ENCODE measurements at places on chromosomes 6 and 20.

DNA sequence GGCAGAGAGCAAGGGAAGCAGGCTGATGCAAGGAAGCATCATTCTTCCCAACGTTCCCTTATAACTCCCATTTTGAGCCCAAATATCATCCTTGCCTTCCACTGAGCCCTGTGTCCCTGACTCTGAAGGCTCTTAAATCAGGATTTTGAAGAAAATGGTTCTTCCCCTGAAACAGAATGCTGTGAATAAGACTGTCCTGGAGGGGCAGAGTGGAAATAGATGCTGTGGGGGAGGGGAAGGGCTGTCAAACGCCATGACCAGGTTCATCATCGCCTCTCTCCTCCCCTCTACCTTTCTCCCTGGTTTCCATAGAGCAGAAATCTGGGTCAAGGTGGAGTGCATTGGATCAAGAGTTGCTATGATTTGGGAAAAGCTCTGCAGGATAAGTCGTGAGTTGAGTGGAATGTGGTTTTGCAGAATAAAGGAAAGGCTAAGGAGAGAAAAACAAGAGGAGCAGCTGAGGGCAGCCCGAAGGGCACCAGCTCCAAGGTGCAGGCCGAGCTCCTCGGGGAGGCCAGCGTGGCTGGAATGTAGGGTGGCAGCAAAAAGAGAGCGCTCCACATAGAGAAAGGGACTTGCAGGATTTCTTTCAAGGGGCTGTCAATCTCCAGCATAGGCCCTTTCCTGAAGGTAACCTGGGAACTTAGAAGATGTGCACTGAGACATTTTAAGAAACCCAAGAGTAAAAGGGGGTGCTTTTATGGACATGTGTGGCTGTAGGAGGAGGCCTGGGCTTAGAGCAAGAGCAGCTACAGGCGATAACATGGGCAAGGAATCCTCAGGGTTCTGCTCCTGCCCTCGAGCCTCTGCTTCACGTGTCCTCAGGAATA is 120.8 kb upstream of the CDYL start:
- DNase-seq: no peak

DNA sequence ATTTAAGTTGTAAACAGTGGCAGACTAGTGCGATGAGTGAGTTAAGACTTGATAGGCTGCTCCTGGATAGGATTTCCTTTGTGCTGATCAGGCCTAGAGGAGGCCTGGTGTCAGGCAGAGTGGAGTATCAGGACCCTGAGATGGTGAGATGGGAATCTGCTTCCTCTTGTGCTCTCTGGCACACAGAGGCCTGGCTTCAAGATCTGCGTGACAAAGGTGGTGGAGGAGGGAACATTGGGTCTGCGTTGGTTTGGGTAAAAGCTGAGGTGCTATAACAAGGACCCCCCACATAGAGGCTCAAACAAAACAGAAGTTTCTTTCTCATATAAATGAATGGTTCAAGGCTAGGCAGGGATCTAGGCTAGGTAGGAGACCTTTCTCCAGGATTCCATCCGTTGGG is 20.3 kb downstream of the SCAND1 start:
- DNase-seq: no peak

GRCh38 chr6:71410164-71410566 is 121.6 kb downstream of the OGFRL1 start:
- no peak for DNase-seq

DNA sequence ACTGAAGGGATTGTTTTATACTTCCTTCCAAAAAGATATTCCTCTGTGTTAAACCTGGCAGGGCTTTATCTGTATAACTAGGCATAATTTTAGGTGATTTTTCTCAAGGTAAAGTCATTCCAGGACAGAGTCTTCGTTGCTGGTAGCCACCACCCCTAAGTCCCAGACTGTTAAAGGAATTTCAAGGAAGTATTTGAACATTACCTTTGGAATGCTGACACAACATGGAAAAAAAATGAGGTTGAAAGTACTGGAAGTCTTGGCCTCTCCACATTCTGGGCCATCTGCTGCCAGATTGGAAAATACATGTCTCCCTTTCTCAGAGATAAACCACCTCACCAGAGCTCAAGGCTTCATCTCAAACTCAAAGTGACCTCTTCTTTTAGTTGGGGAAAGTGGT is 27.0 kb upstream of the ETV7 start:
- DNase-seq: no peak

DNA sequence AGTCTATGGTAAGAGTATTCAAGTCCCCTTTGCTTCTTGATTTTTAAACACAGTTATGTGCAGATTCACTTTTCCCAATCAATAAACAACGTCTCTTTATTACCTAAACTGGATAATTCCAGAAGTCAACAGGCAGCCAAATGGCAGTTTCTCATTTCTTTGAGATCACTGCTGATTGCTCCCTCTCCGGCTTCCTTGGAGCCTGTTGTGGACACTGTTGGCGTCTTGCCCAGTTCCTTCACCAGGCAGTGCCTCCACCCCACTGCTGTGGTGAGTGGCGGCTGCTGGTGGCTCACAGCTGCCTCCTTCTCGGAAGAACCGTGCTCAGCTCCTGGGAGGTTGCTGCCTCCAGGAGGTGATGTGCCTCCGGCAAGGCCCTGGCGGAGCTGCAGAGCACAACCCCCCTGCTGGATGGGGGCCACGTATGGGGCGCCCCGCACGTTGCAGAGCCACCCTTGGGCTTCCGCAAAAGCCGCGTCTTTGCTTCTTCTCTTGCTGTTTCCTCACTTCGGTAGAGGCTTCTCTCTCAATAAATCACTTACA is 105.1 kb upstream of the CNKSR3 start:
- DNase-seq: no peak

DNA sequence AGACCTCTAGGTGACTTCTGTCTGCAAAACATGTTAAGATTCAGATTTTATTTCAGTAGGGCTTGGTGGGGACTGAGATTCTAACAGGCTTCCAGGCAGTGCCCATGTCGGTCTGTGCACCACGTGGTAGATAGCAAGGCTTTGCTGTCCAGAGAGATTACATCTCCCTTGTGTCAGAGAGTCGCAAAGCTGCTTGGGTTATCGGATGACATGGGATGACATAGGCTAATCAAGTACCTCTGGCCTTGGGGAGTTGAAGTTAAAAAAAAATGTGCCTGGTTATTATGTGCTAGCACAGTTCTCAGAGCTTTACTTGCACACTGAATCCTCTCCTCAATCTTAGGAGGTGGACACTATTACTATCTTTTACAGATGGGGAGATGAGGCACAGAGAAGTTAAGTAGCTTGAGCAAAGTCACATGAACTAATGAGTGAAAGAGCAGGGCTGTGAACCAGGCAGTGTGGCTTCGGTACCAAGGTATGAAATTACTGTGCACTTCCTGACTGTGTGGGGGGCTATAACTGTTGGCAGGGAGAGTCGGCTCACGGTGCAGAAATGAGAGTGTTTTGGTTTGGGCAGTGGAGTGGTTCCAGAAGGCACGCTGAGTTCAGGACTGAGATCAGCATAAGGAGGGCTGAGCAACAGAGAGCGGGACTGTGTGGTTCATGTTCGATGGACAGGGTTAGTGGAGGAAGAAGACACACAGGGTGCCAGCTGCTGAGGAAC is 41.1 kb downstream of the FARS2 start:
- DNase-seq: no peak

- no peak for DNase-seq
Observed at GRCh38 chr6:21984135-21984534, 312.7 kb downstream of the PRL start.

GRCh38 chr6:7271205-7271534 is 41.8 kb downstream of the SSR1 start:
- DNase-seq: no peak

DNA sequence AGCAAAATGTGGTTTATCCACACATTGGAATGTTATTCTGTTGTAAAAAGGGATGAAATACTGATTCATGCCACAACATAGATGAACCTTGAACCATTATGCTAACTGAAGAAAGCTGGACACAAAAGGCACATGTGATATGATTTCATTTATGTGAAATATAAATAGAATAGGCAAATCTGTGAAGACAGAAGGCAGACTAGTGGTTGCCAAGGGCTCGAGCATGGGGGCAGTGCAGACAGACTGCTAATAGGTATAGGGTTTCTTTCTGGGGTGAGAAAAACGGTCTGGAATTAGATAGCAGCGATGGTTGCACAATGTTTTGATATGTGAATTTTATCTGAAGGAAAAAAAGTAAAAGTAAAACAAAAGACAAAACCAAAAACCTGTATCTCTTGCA is 54.6 kb upstream of the FNDC1 start:
- DNase-seq: no peak

GRCh38 chr20:17785007-17785406 is 85.2 kb downstream of the BANF2 start:
- no peak for DNase-seq

- no peak for DNase-seq
Observed at GRCh38 chr6:5976811-5977210, 29.9 kb downstream of the NRN1 start.

DNA sequence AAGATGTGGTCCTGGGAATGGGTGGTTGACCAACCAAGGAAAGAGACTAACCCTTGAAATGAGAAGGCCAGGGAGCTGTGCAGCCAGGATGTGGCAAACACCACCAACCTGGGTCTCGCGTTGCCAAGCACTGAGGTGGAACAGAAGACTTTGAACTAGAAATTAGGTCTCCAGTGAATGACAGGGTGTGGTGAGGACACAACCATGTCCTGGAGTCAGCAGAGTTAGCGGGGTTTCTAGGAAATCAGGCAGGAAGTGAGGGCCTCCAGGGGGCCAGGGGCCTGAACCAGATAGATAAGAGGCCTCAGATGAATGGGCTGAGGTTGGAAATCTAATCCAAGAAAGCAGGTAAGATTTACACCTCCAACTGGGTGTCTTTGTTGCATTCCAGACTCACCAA is 353.3 kb upstream of the ARID1B start:
- no peak for DNase-seq

- no peak for DNase-seq
Observed at GRCh38 chr20:51003753-51004152, 19.2 kb downstream of the KCNG1 start.

- DNase-seq: no peak
Observed at GRCh38 chr6:92826633-92827032, 592.7 kb downstream of the EPHA7 start.

GRCh38 chr20:36352843-36353553 is 46.9 kb downstream of the DLGAP4 start:
- DNase-seq: no peak

DNA sequence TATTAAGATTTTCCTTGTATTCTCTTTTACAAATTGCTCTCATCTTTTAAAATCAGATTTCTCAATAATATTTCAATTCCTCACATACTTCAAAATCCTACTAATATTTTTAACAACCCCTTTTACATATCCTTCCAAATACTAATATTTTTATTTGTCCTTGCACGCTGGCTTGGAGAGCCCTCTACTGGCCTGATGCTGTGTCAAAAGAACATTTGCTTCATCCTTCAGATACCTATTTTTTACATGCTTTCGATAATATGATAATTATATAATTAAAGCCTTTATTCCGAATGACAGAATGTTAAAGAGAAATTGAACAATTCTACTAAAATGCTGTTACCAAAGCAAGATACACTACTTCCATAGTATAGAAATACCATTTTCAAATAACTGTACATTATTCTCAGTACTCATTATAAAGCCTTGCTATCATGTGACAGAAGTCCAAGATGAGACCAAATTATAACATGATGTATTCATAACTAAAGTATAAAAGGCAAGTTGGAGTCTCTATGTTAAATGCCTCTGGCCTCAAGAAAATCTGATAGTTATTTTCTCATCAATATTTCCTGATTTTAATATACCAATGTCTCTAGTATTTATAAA is 39.0 kb upstream of the PLN start:
- DNase-seq: no peak

- DNase-seq: no peak
Observed at GRCh38 chr20:5400164-5400762, 83.5 kb upstream of the PROKR2 start.

DNA sequence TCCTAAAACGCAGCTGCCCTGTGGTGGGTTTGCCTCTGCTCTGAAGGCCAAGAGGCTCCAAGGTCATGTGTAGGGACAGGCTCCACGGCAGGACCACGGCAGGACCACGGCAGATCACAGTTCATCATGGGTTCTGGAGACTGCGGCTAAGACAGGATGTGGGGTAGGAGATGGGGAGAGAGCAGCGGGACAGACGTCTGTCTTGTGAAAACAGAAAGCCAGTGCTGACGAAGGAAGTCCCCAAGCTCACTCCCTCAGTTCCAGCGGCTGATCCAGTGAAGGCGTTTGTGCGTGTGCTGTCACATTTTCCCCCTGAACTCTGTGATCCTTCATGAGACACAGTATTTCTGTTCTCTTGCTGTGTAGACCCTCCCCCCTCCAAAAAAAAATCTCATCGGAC is 67.9 kb upstream of the PTGIS start:
- DNase-seq: no peak

DNA sequence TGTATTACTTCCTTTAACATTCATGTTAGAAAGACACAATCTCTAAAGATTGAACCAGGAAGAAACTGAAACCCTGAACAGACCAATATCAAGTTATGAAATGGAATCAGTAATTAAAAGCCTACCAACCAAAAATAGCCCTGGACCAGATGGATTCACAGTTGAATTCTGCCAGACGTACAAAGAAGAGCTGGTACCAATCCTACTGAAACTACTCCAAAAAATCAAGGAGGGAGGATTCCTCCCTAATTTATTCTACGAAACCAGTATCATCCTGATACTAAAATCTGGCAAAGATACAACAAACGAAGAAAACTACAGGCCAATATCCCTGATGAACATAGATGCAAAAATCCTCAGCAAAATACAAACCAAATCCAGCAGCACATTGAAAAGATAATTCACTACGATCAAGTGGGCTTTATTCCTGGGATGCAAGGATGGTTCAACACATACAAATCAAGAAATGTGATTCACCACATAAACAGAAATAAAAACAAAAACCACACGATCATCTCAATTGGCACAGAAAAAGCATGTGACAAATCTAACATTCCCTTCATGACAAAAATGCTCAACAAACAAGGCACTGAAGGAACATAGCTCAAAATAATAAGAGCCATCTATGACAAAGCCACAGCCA is 15.0 kb downstream of the CDK19 start:
- DNase-seq: no peak

DNA sequence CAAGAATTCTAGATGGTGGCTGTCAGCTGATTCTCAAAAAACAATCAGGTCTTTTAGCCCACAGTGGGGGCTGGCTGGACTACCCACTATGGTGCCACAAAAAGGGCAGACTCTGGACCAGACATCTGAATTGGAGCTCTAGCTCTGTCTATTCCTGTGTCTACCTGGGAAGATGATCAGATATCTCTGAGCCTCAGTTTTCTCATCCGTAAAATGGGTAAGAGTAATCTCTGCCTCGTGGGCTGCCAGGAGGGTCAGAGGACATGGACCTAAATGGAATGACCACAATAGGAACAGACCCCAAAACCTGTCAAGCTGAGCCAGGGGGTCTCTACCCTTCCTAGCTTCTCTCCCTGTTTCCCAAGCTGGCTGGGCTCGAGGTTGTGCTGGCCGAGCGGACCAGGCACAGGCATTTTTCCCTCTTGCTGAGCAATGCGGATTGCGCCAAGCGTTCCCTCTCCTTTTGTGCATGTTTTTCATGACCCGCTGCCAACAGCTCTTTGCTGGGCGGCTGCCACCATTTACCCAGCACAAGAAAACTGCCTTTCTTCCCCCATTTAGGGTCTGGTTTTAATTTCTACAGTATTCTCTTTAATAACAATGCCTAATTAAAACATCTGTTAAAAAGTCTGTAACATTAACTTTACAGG is 74.7 kb upstream of the MAFB start:
- no peak for DNase-seq
